ENCODE measurements at places on chromosomes 5 and 9.
A peak's percentile ranks its signal among the peaks of the same experiment; 100 is the strongest.

- DNase-seq: no peak
These were observed 8.4 kb downstream of the PDCL start for GRCh38 chr9:122819791-122820489.

- no peak for DNase-seq
These were observed 107.8 kb downstream of the PSD2 start for GRCh38 chr5:139903450-139903794.

- DNase-seq: no peak
These were observed 370.1 kb upstream of the TLE4 start for GRCh38 chr9:79201636-79202035.

GRCh38 chr9:87422999-87423398, 74.7 kb upstream of the DAPK1 start:
- DNase-seq: no peak

- DNase-seq: no peak
These were observed 68.2 kb upstream of the TBCA start for GRCh38 chr5:77844373-77844622.

DNA sequence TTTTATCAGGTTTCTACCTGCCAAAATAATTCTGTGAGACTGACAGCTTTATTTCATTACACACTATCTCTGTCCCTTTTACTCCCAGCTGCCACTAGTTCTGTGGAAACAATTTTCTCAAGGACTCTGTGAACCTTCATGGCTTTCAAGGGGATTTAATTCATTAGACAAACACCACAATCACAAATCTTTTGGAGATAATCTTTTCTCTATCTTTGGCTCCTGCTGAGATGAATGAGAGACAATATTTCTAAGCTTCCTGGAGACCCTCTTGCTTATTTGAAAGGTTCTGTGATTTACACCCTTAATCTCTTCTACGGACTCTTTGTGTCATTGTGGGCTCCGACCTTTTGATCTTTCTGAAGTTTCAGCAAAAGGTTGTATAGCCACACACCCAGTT, 222.6 kb downstream of the PRDM9 start:
- no peak for DNase-seq

GRCh38 chr9:101693546-101694336, 44.7 kb downstream of the GRIN3A start:
- DNase-seq: no peak

DNA sequence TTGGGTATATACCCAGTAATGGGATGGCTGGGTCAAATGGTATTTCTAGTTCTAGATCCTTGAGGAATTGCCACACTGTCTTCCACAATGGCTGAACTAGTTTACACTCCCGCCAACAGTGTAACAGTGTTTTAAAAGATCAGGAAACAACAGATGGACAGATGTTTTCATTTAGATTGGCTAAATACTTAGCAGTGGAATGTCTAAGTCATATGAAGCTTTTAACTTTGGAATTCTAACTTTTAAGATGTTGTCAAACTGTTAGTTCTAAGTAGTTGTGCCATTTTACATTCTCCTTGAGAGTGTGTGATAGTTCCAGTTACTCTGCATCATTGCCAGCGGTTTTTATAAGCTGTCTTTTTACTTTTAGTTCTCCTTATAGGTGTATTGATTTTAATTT, 688.8 kb downstream of the SEMA5A start:
- DNase-seq: no peak

DNA sequence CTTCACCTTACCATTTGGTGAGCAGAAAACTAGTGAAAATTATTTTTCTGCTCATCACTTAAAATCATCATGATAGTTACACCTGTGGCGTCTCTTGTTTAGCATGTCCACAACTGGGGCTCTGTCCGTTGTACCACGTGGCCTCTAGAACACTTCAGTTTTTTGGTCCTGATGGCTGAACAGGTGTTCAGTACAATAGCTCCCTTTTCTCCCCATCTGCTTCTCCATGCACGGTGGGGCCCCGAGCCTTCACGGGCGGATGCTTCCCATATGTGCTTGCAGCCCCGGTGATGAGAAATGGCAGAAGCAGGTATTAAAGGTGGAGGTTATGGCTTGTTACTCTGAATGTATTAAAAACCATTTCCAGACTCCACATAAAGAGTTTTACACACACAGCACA, 304.1 kb downstream of the CWC27 start:
- DNase-seq: no peak

- DNase-seq: no peak
These were observed 58.1 kb downstream of the ICE1 start for GRCh38 chr5:5480481-5481111.

DNA sequence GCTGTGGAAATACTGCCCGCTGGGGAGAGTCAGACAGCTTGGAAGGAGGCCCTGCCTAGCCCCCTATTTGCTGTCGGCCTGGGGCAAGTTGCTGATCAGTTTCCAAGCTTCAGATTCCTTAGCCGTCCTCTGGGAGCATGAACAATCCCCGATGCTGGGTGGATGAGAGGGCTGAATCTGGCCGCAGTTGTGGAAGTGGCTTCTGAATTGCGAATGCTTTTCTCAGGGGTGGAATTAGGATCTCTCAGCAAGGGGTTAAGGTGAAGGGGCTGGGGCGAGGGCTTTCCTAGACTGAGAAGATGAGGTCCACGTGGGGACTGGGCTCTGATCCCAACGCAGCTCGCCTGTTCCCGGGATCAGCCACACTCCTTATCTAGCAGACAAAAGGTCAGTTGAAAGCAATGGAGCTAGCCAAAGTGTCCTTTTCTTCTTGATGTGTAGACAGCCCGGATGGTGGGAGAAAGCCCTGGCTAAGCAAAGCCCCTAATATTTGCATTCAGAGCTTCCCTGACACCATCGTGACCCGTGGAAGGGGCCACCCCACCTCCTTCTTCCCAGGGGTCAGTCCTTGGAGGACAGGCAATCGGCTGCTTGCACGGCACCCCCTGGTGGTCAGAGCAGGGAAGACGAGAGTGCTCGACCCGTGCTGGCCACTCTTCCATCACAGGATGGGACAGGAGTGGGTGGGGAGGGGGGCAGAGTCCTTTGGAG, 54.9 kb downstream of the COL15A1 start:
- DNase-seq: peak; percentile 48

All from SW480 (cell line).